CD4-positive, alpha-beta memory T cell (primary cell): ENCODE measurements at places on chromosomes 7 and 10. TPM values are rescaled to one million over a fixed set of nuclear protein-coding genes. Genes with fewer than 3 reads are reported as not detected.

DNA sequence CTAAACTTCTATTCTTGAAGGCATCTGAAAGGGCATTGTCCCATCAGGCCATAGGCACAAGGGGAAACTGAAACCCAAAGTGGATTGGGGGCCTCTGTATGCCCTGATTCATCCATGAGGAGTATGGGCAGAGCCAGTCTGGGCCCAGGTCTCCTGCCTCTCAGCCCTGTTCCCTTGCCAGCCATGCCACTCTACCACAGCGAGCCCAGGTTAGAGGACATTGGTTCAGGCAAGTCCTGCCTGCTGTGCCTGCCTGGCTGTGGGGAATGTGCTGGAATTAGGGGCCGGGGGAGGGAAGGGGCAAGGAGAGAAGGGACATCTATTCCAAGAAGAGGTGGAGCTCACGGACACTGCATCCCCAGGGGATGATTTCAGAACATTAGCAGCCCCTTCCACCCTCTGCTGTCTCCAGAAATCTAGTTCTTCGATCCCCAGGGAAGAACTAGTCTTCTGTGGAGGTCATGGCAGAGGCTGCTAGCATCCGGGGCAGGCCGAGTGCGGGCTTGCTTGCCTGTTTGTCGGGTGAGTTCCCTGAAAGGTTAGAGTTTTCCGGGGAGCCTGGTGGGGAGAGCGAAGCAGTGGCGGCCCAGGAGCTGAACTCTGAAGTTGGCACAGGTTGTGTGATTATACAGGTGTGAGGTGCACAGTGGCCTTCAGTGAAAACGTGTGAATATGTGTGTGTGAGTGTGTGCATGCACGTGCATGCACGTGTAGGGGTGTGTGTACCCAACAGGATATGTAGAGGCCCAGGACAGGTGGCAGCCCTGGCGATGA is 37.8 kb downstream of the TBATA start:
- DNase-seq: no peak

DNA sequence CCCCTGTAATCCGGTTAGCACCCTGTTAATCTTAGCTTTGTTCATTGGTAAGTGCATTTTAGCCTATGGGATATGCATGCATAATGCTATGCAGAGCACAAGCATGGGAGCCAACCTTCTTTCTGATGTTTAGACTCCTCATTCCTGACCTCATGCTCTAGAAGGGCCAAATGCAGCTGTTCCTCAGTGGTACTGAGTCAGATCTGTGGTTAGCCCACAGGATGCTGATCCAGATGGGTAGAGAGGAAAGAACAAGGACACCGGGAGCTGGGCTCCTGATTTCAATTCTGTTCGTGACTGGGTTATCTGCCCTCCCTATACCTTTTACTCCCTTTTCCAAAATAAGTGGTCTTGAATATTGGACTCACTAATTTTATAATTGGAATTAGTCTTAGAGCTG is 31.7 kb upstream of the C10orf90 start:
- no peak for DNase-seq

DNA sequence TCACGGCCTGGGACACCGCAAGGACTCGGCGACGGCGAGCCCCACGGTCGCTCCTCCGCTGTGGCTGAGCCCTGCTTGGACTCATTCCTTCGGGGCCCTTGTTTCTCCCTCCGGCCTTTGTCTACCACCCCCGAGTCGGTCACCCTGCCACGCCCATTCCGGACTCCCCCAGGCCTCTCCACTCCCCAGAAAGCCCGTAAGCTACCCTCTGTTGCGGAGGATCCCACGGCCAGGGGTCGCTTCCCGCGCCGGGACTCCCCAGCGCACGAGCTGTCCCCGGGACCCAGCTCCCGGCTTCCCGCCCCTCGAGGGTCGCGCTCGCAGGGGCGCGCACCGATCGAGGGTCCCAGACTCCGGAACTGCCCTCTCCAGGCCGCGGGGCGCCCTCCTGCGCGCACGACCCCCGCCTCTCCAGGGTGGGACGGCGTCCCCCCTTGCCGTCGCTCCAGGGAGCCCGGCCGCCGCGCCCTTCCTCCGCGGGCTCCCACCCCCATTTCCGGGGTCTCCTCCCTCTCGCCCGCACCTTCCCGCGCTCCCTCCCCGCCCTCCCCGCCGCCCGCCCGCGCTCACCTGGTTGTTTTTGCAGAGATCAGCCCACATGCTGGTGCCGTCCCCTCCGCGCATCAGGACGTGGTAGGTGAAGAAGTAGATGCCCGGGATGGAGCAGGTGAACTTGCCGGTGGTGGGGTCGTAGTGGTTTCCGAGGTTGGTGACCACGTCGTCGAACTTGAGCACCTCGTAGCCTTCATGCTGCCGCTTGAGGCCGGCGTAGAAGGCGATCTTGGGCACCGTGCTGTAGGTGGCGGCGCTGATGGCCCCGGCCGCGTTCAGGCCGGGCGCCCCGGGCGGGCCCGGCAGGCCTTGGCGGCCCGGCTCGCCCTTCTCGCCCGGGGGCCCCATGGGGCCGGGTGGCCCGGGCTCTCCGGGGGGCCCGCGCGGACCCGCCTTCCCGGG is 1.5 kb downstream of the C1QL3 start:
- DNase-seq: no peak

CYP2C19 gene
- not detected for total RNA-seq

- no peak for DNase-seq
These were observed 117.2 kb downstream of the LRRTM3 start for GRCh38 chr10:67043041-67043440.

DNA sequence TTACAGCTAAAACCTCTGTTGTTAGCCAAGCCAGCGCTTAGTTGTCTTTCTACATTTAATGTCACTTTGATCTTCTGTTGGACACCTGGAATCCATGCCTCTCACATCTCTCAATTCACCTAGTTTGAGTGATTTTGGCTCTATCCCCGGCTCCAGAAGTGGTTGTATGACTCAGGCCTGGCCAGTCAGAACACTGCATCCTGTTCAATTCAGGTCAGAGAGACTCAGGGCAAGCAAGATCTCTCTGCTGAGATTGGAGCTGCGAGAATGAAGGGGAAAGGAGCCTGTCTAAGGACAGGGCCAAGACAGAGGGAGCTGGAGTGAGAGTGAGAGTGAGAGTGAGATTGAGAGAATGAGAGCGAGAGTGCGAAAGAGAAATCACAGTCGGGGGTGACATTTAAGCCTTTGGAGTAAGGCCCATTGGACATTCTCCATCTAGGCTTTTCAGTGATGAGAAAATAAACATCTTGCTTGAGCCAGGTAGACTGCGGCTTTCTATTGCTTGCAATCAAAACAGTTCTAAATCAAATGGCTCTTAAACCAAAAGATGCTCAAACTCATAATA is 83.3 kb upstream of the DYNC1I1 start:
- no peak for DNase-seq

GRCh38 chr7:120867932-120868331 is 10.0 kb upstream of the TSPAN12 start:
- no peak for DNase-seq

GRCh38 chr10:104113376-104113956 is 8.5 kb upstream of the SFR1 start:
- DNase-seq: no peak

- no peak for DNase-seq
These were observed 22.5 kb upstream of the TRIL start for GRCh38 chr7:28980451-28981160.

DNA sequence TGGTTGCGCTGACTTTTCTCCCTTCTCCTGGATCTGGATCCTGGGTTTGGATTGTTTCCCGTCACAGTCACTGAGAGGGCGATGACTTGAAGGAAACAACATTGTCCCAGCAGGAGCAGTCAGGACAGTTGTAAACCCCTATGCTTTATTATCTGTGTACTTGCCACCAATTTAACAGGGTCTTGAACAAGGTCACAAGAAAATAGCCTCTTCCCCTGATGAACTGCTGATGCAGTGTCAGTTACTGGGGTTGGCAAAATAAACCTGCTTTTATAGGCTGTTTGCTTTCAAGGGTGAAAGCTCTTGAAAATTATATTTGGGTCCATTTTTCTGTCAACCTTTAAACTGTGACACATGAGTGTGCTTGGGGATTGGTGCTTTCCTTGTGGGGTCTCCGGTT is 238.9 kb downstream of the ACTR3B start:
- DNase-seq: no peak

IQUB gene
- 0.14 TPM for total RNA-seq

- DNase-seq: no peak
These were observed 1.1 kb downstream of the ADK start for GRCh38 chr10:74151879-74152722.

DNA sequence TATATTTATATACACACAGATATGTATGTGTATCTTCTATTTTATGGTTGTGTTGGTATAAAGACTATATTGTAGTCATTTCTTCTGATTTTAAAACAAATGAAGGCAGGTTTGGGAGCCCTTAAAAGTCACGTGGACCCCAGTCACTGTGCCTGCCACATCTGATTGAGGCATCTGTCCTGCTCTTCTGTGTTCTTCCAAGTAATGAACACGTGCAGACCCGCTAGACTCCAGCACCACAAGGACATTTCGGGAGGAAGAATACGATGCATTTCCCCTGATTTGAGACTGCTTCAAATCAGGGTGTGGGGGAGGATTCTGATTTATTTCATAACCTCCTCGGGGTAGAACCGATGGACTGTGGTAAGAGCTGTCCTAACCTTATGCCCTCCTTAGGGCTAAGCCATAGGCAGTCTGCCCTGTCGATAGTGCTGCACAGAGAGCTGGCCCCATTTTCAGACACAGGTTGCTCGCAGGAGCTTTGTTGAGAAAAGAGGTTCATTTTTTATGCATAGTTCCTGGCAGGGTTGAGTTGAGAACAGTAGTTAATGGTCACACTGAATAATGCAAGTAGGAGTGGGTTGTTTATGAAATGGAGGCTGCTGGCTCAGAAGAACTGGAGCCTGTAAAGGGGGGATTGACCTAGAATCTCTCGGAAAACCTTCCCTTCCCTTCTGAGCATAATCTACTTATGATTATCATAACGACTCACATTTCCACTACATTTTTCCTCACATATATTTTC is 55.0 kb upstream of the C10orf120 start:
- no peak for DNase-seq

ZNF117 gene
- total RNA-seq: 5.3 TPM

DNA sequence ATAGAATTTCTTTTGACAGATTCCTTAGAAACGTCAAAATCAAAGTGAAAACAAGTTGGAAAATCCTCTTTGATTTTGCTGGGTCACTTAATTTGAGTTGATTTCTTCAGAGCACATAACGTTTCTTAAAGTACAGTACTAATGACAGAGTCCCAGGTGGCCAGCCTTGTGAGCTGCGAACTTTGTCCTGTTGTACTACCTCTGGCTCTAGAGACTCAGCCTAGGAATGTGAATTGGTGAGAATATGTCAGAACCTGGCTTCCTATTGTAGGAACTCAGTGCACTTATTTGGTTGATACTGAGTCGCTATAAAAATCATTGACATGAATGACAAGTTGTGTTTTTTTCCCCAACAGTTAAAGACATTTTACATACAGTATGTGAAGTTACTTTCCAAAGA is 20.2 kb downstream of the SDK1 start:
- no peak for DNase-seq

CPA2 gene
- total RNA-seq: not detected
